Activated gamma-delta T cell treated with anti-CD3 and anti-CD28 coated beads, Interleukin-2, amount 50 U/mL, for 16 hours (primary cell): ENCODE measurements at places on chromosomes 6 and 20.

- DNase-seq: no peak
Measured at GRCh38 chr6:13787137-13787536, 27.2 kb downstream of the MCUR1 start.

DNA sequence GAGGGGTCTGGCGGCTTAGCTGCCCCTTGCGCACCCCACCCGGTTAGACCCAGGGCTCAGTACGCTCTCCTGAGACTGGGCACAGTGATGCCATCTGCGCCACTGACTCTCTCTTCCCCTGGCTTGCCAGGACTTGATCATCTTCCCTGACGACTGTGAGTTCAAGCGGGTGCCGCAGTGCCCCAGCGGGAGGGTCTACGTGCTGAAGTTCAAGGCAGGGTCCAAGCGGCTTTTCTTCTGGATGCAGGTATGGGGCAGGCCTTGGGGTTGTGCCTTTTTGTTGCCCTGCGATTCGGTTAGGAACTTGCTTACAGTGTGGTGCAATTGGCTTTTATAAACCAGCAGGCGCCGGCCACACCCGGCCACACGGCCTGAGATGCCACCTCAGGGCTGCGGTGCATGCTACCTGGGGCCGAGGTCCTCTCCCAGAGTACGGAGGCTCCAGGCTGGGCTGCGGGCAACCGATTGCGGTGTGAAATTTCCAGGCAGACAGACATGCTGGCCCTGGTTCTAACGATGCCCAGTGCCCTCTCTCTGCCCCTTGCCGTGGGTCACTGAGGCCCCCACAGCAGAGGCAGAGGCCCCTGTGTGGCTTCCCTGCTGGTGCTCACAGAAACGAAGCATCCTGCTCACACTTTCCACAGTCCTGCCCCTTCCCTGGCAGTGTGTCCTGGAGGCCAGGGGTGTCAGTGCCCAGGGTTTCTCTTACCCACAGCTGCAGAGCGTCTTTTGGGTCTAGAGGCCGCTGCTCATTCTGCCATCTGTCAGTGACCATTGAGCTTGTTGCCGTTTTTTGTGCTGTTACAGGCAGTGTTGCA, 1.7 kb downstream of the ADRM1 start:
- DNase-seq: no peak

DNA sequence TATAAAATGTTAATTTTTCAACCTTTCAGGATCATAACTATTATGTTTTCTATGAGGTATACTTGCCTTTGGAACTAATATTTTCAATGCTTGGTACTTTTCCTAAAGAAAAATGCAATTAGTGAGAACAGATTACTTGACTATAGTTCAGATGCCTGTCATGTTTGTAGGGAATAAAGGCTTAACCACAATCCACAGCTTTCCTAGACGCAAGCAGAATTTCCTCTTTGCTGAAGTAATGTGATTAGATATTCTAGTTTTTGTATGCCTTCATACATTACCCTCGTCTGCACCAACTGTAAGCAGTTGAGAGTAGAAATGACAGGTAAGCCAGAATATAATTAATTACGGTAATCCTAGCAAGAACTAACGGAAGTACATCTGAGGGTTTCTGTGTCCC, 581.4 kb upstream of the MMS22L start:
- no peak for DNase-seq

GRCh38 chr20:2336471-2336870, 40.7 kb downstream of the TGM3 start:
- no peak for DNase-seq

GRCh38 chr20:688809-689212, 13.2 kb upstream of the SCRT2 start:
- DNase-seq: no peak
